ENCODE measurements at places on chromosomes 5 and 9.
A peak's percentile ranks its signal among the peaks of the same experiment; 100 is the strongest.

DNA sequence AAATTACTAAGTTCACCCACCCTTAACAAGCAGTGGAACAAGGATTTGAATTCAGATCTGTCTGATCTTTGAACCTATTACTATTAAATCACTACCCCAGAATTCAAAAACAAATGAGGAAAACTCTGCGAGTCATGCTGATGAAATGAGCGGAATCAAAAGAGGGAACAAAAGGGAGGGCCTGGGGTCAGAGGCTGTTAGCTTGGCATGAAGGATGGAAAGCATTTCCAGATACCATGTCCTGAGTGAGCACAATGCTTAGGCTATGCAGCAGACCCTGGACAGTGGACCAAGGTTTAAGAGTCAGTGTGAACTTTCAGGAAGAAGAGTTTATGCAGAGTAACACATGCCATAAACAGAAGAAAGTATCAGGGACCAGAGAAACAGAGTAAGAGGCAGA lies 30.5 kb downstream of the GRIA1 start:
- no peak for DNase-seq

- no peak for DNase-seq
These were observed 311.3 kb upstream of the GRIN3A start for GRCh38 chr9:102049586-102050246.

- DNase-seq = no peak
These were observed 141.7 kb downstream of the SPOCK1 start for GRCh38 chr5:137357436-137357835.

DNA sequence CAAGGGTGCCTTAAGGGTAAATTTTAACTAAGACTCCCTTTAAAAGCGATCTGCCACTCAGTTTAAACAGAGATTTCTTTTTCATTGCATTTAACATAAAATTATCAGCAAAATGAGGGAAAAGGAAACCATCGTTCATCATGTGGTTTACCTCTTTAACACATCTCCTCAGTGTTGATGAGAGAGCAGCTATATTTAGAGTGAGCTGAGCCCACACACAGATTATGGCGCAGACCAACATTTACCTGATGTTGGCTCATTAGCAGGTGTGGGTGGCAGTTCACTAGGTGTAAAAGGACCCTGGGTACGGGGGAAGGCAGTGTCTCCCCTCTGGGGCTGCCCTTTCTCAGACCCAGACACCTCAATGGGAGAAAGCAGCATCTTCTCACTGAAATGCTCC lies 149.8 kb downstream of the ENTREP1 start:
- no peak for DNase-seq

DNA sequence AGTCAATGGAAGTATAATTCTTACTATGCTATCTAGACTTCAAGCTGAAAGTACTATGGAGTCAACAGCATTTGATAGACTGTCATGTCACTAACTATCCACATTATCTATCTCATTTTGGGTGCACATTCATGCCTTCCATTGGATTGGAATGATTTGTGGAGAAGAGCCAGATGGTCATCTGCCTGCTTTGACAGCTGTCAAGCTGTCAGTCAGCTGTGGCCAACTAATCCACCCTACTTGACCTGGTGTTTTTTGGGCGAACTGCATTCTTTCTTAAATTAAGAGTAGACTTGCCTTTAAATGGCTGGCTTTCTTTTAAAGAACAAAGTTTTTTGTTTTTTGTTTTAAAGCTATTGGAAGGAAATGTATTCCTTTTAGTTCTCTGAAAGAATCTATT lies 151.5 kb downstream of the DCP2 start:
- no peak for DNase-seq

DNA sequence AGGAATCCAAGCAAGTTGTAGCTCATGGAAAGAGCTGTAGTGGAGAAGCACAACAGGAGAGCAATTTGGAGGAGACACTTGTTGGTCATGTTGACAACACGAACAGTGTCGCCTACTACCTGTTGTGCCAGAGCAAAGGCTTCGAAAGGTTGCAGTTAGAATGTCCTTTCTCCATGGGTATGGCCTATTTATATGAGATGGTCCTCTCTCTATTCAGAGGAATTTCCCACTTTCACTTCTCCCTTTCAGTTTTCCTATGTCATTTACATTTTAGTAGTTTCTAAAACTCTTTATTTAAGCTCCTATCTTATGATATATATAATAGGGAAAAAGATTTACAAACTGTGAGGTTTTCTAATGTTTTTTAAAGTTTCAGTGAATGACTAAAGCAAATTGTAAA lies at the start of gene IFNB1:
TSS of gene IFNB1 (minus strand) at position 162 of the 400 bp plus-strand sequence. CDS start at position 89, 73 bp downstream.
- DNase-seq = no peak

DNA sequence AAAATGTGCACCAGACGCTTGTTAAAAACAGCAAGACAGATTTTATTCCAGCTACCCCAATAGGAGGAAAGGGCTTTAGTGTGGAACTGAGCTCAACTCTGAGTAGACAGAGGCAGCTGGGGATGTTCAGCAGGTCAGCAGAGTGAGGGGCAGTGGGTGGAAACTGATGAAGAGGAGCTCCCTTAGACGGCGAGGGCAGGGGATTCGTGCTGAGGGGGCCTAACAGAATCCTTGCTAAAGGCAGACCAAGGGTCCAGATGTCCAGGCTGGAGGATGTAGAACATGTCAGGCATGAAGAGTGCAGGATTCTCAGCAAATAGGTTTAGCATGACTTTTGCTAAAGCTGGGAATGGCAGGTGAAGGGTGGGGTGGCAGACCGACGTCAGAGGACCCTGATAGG lies 71.9 kb upstream of the OLFM1 start:
- DNase-seq = no peak

GRCh38 chr5:3605298-3606010 lies 9.8 kb downstream of the IRX1 start:
- DNase-seq = no peak

GRCh38 chr5:142611154-142611553 lies 74.7 kb downstream of the FGF1 start:
- DNase-seq = peak; percentile 52

- DNase-seq = no peak
These were observed 1425.8 kb upstream of the C9orf72 start for GRCh38 chr9:28999057-28999456.

- DNase-seq = no peak
These were observed 337.7 kb upstream of the KLF4 start for GRCh38 chr9:107827304-107827703.

DNA sequence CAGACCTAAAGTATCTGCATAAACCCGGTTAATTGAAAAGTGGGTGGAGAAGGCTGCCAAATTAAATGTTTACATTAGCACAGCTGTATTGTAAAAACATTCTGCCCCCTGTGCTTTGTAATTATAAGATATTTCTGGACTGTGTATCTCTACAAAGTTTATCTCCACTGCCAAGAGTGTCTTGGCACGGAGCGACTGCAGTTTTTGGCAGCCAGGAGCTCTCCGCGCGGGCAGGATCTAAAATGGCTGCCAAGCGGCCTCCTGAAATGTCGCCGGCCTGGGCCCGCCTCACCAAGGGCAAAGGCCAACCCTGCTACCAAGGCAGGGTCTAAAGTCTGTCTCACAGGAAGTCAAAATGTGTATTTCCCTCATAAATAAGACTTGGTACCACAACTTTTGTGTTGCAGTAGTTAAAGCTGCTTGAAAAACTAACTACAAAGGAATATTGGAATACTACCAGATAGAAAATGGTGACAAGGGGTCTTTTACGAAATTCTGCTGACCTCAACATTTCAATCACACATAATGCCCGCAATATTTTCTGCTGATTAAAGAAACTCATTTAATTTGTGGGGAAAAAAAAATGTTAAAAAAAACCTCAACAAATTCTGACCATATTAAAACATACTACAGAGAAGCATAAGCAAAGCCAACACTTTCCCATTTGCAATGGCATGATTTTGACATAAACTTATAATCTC lies 110.4 kb downstream of the NFIB start:
- DNase-seq = no peak
